ENCODE measurements at places on chromosomes 2 and 18. TPM values are rescaled to one million over a fixed set of nuclear protein-coding genes. Genes with fewer than 3 reads are reported as not detected.

XIRP2 gene
- 0.28 TPM for total RNA-seq

POU3F3 gene
- total RNA-seq: not detected

FIGN gene
- 0.90 TPM for total RNA-seq

NEU2 gene
- not detected for total RNA-seq

KLHL41 gene
- 0.28 TPM for total RNA-seq

C2orf72 gene
- not detected for total RNA-seq

IL1B gene
- 3.6 TPM for total RNA-seq

CGREF1 gene
- total RNA-seq: 0.28 TPM

LIMS4 gene
- total RNA-seq: 2.5 TPM

TXNDC2 gene
- 0.18 TPM for total RNA-seq
